ENCODE measurements at places on chromosomes 7 and 10.

GRCh38 chr10:44391981-44392380 is 7.1 kb upstream of the CXCL12 start:
- ATAC-seq: no peak

DNA sequence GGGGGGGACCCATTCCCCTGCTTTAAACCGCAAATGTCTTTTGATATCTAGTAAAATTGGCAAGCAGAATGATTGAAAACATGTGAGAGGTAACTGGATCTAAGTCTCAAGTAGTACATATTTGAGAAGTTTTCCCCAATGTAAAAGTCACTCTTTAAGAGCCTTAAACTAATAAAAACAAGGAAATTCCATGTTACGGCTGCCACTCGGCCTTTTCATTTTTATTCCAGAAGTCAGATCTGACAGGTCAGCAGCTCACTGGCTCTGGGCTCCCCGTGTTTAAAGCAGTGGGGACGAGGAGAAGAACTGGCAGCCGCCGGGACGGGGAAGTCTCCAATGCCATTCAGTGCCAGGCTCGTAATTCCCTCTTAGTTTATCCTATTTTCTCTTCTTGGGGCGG is 80.7 kb downstream of the CUX1 start:
- ATAC-seq: no peak

GRCh38 chr10:78137147-78137546 is 103.5 kb downstream of the RPS24 start:
- ATAC-seq: no peak

DNA sequence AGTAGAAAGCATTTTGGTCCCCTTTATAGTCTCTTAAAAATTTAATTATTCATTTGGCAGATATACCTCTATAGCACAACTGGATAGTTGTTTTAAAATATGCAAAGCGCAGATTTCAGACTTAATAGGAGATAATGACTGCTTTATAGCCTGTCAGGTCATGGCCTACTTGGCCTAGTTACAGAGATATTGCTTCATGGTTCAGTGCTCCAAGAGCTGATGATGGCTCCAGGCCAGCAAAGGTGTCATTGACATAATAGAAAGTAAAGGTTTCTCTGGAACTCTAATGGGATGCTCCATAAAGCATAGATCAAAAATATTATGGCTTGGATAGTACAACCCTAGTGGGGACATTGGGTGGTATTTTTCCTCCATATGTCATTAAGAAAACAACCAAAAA is 285.7 kb downstream of the NXPH1 start:
- ATAC-seq: no peak
